ENCODE measurements at places on chromosomes 1 and 21. TPM values are rescaled to one million over a fixed set of nuclear protein-coding genes. Genes with fewer than 3 reads are reported as not detected.

The ZYG11A gene
- 0.74 TPM for total RNA-seq

The C1QC gene
- 128 TPM for total RNA-seq

The LRRC53 gene
- total RNA-seq = not detected

The CYP4A22 gene
- not detected for total RNA-seq

The NUDT4B gene
- not detected for total RNA-seq

The CHTOP gene
- total RNA-seq = 67.3 TPM

The ILF2 gene
- total RNA-seq = 85.4 TPM

The CLDN8 gene
- total RNA-seq = 8.8 TPM

The S100A8 gene
- 1,155 TPM for total RNA-seq

The RIPPLY3 gene
- total RNA-seq = not detected

The RGSL1 gene
- total RNA-seq = not detected

The SELENOF gene
- 77.3 TPM for total RNA-seq

The MARK1 gene
- 13.0 TPM for total RNA-seq

The NFIA gene
- 59.2 TPM for total RNA-seq

The LAPTM5 gene
- total RNA-seq = 39.8 TPM

GRCh38 chr1:52662645-52663313 is 29.8 kb downstream of the SHISAL2A start:
- H3K36me3 ChIP-seq = no peaks in the 10 kb centered on the region
- H3K27ac ChIP-seq = no peak overlapping the region
- H3K27me3 ChIP-seq = no peaks in the 10 kb centered on the region
- DNase-seq = no peak
- peaks cover 12% of the 10 kb centered on the region for H3K4me1 ChIP-seq

- no peak overlapping the region for H3K27ac ChIP-seq
- H3K4me3 ChIP-seq = no peak overlapping the region
- DNase-seq = no peak
Observed at GRCh38 chr1:53086491-53087070, 24.6 kb downstream of the PODN start.

- DNase-seq = no peak
- no peak overlapping the region for H3K27ac ChIP-seq
Observed at GRCh38 chr1:248914796-248915381, 8.9 kb downstream of the PGBD2 start.

DNA sequence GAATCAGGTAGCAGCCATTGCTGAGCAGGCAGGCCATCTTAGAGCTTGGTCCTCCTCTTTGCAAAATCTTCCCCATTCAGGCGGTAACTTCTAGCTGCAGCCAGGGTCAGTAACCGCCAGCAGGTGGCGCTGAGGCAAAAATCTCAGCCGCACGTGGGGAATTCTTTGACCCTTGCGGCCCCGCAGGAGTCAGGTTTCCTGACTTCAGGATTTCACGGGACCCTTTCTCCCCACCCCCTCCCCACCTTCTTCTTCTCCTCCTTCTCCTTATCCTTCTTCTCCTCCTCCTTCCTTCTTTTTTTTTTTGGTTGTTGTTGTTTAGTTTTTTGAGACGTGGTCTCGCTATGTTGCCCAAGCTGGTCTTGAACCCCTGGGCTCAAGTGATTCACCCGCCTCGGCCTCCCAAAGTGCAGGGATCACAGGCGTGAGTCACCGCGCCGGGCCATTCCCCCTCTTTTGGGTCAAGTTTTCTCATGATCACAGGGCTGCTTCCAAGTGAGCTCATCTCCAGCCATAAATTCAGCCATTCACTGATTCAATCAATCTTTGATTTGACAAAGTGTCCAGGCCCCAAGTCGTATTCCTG is 33.4 kb upstream of the TENT5B start:
- no peaks in the 10 kb centered on the region for H3K27me3 ChIP-seq
- H3K4me3 ChIP-seq = no peak overlapping the region
- no peaks in the 10 kb centered on the region for H3K36me3 ChIP-seq
- H3K4me1 ChIP-seq = peaks cover 17% of the 10 kb centered on the region

- no peak overlapping the region for H3K4me3 ChIP-seq
- no peak overlapping the region for H3K27ac ChIP-seq
- H3K4me1 ChIP-seq = no peaks in the 10 kb centered on the region
- H3K27me3 ChIP-seq = no peaks in the 10 kb centered on the region
Observed at GRCh38 chr1:46580140-46580903, 23.7 kb downstream of the MKNK1 start.

DNA sequence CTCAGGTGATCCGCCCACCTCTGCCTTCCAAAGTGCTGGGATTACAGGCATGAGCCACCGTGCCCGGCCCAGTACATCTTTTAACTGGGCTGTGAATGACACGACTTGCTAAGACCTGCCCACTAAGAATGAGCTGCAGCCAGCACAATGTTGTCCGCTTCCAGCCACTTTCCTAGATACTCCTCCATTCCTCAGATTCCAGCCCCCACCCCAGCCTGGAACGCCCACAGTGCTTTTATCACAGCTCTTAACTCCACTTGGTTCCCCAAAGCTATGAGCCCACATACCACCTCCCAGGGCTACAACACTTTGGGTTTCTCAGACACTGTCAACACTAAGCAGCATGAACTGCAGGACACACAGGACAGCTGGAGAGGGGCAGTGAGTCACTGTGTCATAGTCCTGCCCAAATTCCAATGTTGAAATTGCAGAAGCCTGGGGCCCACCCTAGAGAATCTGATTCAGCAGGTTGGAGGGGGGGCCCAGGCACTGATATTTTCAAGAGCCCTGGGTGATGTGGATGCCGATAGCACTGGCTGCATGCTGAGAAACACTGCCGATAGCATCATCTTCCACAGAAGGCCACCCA is 58.0 kb downstream of the ACBD3 start:
- peaks cover 20% of the 10 kb centered on the region for H3K4me1 ChIP-seq
- DNase-seq = no peak
- no peak overlapping the region for H3K4me3 ChIP-seq
- H3K27me3 ChIP-seq = no peaks in the 10 kb centered on the region

GRCh38 chr21:32587651-32588050 is 2.3 kb upstream of the TCP10L start:
- H3K27me3 ChIP-seq = no peaks in the 10 kb centered on the region
- no peaks in the 10 kb centered on the region for H3K36me3 ChIP-seq
- H3K4me3 ChIP-seq = no peak overlapping the region
- H3K4me1 ChIP-seq = no peaks in the 10 kb centered on the region
- H3K27ac ChIP-seq = no peak overlapping the region

GRCh38 chr1:229648406-229648805 is 22.4 kb downstream of the URB2 start:
- H3K27ac ChIP-seq = no peak overlapping the region
- H3K36me3 ChIP-seq = peaks cover 54% of the 10 kb centered on the region
- H3K27me3 ChIP-seq = no peaks in the 10 kb centered on the region
- H3K4me3 ChIP-seq = no peak overlapping the region
- no peaks in the 10 kb centered on the region for H3K4me1 ChIP-seq

DNA sequence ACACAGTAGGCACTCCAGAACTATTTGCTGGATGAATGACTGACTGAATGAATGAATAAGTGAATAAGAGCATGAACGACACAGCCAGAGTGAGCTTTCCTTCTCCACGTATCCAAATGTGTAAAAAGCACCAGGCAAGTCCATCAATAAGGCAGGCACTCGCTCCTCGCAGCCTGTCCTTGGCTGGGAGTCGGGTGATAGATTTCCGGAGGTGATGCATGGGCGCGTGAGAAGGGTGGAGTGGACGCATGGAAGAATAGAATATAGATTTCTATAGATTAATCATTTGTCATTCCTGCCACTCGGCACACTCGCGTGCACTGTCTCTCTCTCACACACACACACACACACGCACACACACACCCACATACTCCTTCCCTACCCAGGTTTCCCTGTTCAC is 164.3 kb upstream of the ZC3H12A start:
- H3K27ac ChIP-seq = no peak overlapping the region
- no peaks in the 10 kb centered on the region for H3K36me3 ChIP-seq
- no peaks in the 10 kb centered on the region for H3K27me3 ChIP-seq
- DNase-seq = no peak

DNA sequence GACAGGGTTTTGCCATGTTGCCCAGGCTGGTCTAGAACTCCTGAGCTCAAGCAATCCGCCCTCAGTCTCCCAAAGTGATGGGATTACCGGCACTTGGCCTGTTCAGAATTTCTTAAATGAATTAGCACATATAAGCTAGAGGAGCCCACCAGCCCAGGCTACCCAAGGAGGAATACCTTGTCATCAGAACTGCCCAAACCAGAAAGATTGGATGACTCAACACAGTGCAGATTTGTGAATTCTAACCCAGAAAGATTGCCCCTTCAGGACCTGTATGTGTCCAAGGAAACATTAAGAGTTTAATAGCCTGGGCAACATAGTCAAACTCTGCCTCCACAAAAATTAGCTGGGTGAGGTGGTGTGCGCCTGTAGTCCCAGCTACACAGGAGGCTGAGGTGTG is 14.0 kb upstream of the LIN9 start:
- no peak for DNase-seq
- H3K4me3 ChIP-seq = no peak overlapping the region
- H3K27ac ChIP-seq = no peak overlapping the region
- H3K4me1 ChIP-seq = no peaks in the 10 kb centered on the region
- H3K27me3 ChIP-seq = no peaks in the 10 kb centered on the region

DNA sequence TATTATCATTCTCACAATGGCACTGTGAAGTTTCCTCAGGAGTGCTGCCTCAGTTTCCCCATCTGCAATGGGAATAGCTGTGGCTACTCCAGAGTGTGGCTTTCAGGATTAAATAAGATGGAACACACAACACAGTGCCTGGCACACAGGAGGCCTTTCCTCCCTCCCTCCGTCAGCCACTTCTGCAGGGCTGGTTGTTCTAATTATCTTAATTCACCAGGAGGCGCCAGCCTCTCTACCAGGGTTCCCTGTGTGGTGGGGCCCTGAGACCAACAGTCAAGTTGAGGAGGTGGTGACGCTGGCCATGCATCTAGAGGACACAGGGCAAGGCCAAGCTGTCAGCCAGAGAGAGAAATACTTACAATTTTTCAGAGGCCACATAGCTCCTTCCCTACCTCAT is 6.3 kb upstream of the FOXO6 start:
- DNase-seq = peak; percentile 70
- no peaks in the 10 kb centered on the region for H3K36me3 ChIP-seq
- no peak overlapping the region for H3K27ac ChIP-seq
- H3K27me3 ChIP-seq = no peaks in the 10 kb centered on the region

DNA sequence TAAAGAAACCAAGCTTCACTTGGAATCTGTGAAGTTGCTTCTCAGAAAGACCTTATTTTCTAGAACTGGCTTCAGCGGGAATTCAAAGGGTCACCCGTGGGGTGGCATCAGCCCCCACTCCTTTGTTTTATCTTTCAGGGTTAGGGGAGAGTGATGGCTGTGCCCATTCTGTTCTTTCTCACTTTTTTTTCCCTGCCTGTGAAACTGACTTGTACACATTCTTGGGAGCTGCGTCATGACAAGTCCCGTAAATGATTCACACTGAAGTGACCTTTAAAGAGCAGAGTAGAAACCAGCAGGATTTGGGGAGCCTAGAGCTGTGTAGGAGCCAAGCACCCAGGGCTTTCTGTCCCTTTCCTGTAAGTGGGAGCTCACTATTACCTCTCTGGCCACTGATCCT is 43.8 kb downstream of the SLC44A3 start:
- no peaks in the 10 kb centered on the region for H3K36me3 ChIP-seq
- DNase-seq = peak; percentile 93
- H3K4me1 ChIP-seq = peaks cover 69% of the 10 kb centered on the region
- H3K27me3 ChIP-seq = no peaks in the 10 kb centered on the region

GRCh38 chr1:55064071-55064581 is 24.8 kb downstream of the PCSK9 start:
- peaks cover 19% of the 10 kb centered on the region for H3K36me3 ChIP-seq
- no peak overlapping the region for H3K4me3 ChIP-seq
- H3K4me1 ChIP-seq = peaks cover 14% of the 10 kb centered on the region
- DNase-seq = no peak
- no peaks in the 10 kb centered on the region for H3K27me3 ChIP-seq

GRCh38 chr1:18058981-18059605 is 48.5 kb upstream of the IGSF21 start:
- no peak overlapping the region for H3K27ac ChIP-seq
- no peak overlapping the region for H3K4me3 ChIP-seq
- no peaks in the 10 kb centered on the region for H3K36me3 ChIP-seq
- DNase-seq = no peak
- no peaks in the 10 kb centered on the region for H3K4me1 ChIP-seq

DNA sequence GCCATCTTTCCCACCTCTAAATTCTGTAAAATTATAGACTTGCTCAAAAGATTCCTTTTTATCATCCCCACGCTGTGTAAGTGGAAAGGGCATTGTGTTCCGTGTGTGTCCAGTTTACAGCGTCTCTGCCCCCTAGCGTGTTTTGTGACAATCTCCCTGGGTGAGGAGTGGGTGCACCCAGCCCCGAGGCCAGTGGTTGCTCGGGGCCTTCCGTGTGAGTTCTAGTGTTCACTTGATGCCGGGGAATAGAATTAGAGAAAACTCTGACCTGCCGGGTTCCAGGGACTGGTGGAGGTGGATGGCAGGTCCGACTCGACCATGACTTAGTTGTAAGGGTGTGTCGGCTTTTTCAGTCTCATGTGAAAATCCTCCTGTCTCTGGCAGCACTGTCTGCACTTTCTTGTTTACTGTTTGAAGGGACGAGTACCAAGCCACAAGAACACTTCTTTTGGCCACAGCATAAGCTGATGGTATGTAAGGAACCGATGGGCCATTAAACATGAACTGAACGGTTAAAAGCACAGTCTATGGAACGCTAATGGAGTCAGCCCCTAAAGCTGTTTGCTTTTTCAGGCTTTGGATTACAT is 61.9 kb downstream of the POFUT2 start:
- no peaks in the 10 kb centered on the region for H3K27me3 ChIP-seq
- H3K4me3 ChIP-seq = no peak overlapping the region
- no peak for DNase-seq
- H3K36me3 ChIP-seq = no peaks in the 10 kb centered on the region
- H3K27ac ChIP-seq = no peak overlapping the region
- peaks cover 13% of the 10 kb centered on the region for H3K4me1 ChIP-seq

DNA sequence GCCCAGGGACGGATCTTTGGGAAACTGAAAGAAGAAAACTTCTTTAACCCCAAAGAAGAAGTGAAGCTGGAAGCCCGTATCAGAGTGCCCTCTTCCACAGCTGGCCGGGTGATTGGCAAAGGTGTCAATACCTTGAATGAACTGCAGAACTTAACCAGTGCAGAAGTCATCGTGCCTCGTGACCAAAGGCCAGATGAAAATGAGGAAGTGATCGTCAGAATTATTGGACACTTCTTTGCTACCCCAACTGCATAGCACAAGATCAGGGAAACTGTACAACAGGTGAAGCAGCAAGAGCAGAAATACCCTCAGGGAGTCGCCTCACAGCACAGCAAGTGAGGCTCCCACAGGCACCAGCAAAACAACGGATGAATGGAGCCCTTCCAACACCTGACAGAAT is 114.0 kb downstream of the NBPF12 start:
- H3K36me3 ChIP-seq = no peaks in the 10 kb centered on the region
- H3K4me3 ChIP-seq = no peak overlapping the region
- H3K4me1 ChIP-seq = no peaks in the 10 kb centered on the region

GRCh38 chr1:208557723-208558094 is 313.5 kb upstream of the PLXNA2 start:
- H3K27ac ChIP-seq = no peak overlapping the region
- H3K36me3 ChIP-seq = no peaks in the 10 kb centered on the region
- no peaks in the 10 kb centered on the region for H3K27me3 ChIP-seq
- H3K4me3 ChIP-seq = no peak overlapping the region

All from vagina (tissue), 2 donors.